ENCODE measurements at places on chromosomes 2 and 18.

DNA sequence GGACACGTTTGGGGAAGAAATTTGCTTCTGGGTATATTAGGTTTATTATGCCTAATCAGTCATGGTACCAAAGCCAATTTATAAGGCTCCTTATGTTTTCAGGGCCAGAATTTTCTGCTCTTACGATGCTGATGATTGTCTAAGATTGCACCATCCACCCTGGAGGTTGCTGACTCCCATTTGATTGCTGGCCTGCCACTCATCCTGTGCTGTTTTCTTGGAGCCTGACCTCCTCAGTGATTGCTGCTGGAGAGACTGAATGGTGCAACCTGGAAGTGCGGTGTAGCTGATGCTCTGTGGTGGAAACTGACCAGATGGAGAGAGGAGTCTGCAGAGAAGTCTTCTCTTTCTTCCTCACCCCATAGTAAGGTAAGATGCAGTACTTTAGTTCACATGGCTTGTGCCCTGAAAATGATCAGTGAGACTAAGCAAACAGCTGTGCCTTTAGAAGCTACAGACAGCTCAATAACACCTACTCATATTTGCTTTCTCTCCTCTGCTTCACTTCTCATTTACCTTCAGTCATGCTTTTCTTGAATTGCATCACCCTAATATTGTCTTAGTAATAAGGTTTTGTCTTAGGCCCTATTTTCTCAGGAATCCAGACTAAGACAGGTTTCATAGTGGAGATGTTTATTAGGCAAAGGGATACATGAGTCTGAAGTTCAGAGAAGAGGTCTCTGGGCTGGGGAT lies 17.4 kb downstream of the ZNF24 start:
- DNase-seq, result no peak

- DNase-seq, result no peak
These were observed 1.1 kb downstream of the MAPK4 start for GRCh38 chr18:50560681-50561629.

DNA sequence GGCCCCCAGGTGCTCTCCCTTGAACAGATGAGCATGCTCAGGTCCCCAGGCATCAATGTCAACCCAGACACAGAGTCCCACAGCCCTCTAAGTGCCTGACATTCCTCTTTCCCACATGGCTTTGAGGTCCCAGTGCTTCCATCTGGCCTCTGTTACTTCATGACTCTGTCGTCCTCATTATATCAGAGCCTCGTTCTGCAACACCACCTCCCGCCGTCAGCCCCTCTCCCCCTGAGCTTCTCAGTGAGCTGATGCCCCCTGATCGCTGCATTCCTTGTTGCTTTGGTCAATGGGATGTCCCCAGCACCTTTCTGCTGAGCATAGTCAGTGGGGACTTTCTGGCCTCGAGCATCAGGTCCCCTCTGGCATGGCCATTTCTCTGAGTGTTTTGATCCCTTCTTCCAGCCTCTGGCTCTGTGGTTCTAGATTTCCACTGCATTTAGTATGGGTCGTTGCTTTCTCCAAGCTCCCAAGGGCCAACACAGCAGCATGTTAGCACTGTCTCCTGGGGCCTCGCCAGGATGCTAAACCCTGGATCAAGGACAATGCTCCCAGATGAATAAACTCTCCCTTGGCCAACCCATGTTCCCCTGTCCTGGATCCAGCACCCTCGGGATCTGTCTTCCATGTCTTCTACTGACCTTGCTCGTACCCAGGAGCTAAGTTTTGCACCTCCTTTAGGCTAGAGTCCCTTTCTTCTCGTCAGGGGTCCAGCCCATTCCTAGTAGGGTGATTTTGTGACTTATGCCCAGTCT lies 143.2 kb upstream of the TWIST2 start:
- DNase-seq, result no peak

DNA sequence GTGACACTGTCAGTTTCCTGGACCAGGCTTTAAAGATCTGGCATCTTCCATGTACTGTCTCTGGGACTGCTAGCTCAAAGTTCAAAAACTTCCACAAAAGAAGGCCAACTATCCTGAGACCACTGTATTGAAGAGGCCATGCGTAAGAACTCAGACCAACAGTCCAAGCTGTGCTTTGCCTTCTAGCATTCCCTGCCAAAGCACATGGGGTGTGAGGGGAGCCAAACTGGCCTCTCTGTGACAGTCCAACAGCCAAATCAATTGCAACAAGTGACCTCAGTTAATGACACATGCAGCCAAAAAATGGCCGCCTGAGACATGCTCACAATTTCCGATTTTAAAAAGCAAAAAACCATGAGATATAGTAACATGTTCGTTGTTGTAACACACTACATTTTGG lies 160.3 kb upstream of the CDH19 start:
- no peak for DNase-seq

DNA sequence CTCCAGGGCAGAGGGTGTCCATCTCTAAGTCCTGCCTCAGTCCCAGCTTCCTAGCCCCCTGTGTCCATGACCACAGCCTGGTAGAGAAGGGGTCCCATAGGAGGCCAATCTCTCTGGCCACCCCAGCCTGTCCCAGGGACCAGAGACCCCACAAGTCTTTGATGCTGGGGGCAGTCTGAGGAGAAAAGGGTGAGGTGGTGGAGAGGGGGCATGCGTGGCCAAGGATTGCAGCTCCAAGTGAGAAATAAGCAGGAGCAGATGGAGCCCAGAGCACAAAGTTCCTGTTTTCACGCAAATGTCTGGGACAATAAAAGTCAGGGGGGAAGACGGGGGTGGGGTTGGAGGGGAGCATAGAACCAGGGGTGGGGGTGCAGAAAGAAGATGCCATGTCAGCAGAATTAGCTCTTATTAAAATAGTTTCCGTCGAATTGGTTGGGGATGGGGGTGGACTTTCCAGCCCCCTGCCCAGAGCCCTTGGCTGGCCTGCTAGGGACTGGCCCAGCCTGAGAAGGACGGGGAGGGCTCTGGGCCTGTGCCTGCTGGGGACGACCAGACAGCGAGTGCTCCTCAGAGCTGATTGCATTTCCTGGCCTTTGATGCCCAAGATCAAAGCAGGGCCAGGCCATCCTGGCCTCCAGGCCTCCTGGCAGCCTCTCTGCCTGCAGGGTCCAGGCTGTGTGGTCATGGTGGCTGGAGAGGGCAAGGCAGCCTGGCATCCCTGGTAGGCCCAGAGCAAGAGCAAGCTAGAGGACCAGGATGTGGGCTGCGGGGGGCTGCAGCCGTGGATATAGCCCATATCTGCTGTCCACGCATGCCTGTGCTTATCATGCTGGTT lies 337.1 kb downstream of the DYSF start:
- DNase-seq, result peak; percentile 58

- DNase-seq, result no peak
These were observed 95.8 kb downstream of the KYNU start for GRCh38 chr2:142973160-142973821.

- no peak for DNase-seq
These were observed 336.8 kb downstream of the KCNJ3 start for GRCh38 chr2:155035308-155035707.

DNA sequence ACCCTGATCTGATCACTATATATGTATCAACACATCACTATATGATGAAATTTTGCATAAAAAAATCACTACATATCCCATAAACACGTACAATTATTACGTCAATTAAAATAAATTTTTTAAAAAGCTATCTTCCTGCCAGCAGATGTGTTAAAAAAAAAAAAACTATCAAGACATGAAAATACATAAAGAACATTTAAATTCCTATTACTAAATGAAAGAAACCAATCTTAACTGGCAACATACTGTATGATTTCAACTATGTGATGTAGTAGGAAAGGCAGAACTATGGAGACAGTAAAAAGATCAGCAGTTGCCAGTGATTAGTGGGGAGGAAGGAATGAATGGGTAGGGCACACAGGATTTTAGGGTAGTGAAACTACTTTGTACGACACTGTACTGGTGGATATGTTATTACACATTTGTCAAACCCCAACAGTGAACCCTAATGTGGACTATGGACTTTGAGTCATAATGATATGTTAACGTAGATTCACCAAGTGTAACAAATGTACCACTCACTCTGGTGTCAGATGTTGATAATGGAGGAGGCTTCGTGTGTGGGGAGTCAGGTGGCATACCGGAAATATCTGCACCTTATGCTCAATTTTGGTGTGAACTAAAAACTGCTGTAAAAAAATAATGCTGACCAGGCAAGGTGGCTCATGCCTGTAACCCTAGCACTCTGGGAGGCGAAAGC lies 27.4 kb downstream of the USP34 start:
- no peak for DNase-seq

- DNase-seq, result no peak
These were observed 3.4 kb upstream of the ATP9B start for GRCh38 chr18:79065802-79066201.

DNA sequence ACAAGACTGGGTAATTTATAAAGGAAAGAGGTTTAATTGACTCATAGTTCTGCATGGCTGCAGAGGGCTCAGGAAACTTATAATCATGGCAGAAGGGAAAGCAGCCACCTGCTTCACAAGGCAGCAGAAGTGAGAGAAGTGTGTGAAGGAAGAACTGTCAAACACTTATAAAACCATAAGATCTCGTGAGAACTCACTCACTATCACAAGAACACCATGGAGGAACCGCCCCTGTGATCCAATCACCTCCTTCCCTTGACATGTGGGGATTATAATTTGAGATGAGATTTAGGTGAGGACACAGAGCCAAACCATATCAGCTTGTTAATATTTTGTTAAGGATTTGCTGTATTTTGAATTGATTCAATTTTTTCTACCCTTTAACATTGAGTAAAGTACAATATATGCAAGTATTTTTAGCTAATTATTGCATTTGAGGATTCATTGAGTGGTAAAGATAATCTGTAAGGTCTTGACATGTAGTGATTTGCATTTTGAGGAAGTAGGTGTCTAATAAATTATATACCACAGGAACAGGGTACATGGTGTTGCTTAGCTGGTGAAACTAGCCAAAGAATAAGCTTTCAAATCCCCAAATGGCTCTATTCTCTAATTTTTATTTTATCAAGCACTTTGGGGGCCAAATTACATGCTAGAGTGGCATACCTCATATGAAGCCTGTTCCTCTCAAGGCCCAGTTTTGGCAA lies 3.9 kb upstream of the C2orf69 start:
- DNase-seq, result no peak

DNA sequence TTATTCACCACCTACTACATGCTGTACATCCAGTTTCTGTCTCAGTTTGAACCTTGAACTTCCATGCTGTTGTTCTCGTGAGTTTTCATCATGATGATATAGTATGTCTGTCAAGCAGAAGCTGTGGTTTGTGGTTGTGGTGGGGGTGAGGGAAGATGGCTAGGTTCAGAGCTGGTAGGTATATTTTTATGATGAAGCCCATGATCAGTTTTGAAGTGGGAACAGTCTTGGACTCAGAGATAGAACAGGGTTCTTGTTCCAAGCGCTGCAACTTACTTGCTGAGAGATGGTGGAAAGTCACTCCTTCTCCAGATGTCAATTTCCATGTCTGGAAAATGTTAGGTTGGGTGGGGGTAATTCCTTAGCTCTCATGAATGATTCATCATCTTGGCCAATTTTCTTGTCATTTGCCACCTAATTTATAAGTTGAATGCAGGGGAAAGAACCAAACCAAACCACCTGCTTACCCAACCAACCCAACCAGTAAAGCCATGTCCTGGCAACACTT lies 21.6 kb downstream of the PMAIP1 start:
- no peak for DNase-seq

DNA sequence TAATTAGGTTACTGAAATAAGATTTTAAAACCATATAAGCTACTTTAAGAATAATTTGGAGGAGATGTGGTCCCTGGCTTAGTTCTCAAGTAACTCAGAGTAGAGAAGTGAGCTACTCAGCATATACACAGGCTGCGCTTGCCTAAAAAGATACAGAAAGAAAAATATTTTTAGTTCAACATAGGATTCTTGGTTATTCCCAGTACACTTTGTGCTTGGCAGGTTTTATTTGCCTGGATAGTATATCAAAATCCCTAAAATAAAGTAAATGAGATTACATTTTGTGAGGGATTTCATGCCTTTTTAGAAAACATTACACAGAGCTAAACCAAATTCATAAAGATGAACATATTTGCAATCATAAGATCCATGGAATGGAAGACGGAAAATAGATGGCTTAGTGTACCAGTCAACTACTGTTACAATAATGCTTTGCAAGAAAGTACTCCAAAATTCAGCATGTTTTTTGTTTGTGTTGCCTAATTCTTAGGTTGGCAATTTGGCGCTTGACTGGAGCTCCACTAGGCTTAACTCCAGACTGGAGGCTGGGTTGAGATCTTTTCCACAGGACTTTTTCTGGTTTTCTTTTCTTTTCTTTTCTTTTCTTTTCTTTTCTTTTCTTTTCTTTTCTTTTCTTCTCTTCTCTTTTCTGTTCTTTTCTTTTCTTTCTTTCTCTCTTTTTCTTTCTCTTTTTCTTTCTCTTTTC lies 600.5 kb upstream of the SYT4 start:
- DNase-seq, result no peak

- DNase-seq, result no peak
These were observed 35.6 kb upstream of the BCL11A start for GRCh38 chr2:60589104-60589503.

DNA sequence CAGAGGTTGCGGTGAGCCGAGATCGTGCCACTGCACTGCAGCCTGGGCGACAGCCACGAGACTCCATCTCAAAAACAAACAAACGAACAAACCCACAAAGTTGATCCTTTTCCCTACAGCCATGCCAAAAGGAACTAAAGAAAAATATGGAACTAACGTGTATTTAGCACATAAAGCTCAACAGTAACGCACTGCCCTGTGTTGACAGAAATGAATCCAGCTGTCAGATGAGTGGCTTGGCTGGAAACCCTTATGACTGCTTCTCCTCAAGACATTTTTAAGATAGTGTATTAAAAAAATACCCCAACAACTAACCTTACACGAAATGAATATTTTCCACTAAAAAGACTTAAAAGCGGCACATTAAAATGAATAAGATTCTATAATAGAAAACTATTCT lies 62.9 kb upstream of the TUBA3E start:
- no peak for DNase-seq

- peak; percentile 57 for DNase-seq
These were observed 2.5 kb downstream of the CABLES1 start for GRCh38 chr18:23137788-23138216.

DNA sequence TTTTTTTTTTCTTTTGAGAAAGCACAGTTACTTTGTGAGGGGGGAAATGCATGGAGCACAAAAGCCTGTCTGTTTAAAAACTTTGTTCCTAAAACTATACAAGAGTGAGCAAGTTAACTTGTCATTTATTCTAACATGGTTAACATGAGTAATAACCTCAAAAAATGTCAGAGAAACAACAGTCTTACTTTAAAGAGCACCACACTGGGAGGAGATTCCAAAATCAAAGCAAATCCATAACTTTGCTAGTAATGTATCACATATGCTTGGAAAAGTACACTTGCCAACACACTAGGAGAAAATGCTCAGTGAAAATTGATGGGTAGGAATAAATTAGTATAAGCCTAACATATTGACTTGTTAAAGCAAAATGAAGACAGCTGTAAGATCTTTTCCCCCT lies 157.1 kb downstream of the PRPF40A start:
- DNase-seq, result no peak
